Iris pigment epithelial cell (primary cell): ENCODE measurements at places on chromosomes 1 and 21.
A peak's percentile ranks its signal among the peaks of the same experiment; 100 is the strongest.

- no peak for DNase-seq
These were observed 61.7 kb downstream of the LGR6 start for GRCh38 chr1:202255343-202255742.

GRCh38 chr1:203340112-203340790 is 10.7 kb downstream of the FMOD start:
- DNase-seq, result peak; percentile 80

DNA sequence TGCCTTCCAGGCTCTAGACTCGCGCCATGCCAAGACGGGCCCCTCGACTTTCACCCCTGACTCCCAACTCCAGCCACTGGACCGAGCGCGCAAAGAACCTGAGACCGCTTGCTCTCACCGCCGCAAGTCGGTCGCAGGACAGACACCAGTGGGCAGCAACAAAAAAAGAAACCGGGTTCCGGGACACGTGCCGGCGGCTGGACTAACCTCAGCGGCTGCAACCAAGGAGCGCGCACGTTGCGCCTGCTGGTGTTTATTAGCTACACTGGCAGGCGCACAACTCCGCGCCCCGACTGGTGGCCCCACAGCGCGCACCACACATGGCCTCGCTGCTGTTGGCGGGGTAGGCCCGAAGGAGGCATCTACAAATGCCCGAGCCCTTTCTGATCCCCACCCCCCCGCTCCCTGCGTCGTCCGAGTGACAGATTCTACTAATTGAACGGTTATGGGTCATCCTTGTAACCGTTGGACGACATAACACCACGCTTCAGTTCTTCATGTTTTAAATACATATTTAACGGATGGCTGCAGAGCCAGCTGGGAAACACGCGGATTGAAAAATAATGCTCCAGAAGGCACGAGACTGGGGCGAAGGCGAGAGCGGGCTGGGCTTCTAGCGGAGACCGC is 2.0 kb upstream of the OLIG2 start:
- DNase-seq, result no peak

DNA sequence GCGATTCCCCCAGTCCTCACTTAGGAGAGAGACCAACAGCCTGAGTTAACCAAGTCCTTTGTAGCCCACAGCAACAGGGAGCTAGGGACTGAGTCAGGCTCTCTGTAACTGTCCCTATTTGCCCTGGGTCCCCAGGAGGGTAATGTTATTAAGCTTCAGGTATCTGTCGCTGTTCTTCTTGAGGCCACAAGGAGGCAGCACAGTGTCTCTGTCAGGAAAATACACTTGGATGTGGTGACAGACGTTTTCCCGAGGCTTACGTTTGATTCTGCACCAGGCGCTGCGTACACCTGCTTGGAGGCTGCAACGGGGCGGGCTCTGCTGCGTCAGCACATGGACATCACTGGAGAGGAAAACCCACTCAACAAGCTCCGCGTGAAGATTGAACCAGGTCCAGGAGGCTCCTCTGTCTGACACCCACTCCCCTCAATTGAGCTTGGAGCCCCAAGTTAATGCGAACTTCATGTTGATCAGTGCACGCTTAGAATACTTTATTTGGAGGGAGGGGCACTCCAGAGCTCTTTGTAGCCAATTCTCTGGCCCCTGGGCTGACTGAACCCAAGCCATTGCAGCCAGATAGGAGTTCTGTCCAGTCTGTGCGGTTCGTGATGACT is 10.7 kb upstream of the ELF3 start:
- DNase-seq, result peak; percentile 48

DNA sequence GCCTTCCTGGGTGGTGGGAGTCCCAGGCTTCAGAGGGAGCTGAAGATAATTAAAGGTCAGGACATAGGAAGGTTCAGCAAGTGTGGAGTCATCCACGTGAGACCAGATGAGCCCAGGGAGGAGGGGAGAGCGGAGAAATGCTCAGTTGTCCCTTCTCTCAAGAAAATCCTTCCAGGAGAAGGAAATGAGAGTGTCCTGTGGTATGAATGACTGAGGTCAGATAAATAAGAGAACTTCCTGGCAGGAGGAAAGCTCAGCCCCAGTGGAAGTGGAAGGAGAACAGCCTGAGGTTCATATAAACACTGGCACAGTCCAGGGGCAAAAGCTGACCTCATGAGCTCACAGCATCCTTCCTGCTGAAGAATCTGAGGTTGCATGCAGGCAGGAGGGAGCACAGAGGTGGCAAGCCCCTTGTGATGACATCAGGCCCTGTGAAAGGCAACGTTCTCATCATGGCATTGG is 97.6 kb downstream of the NAV1 start:
- peak; percentile 89 for DNase-seq

- DNase-seq, result peak; percentile 8
These were observed 11.4 kb downstream of the FLG2 start for GRCh38 chr1:152348447-152348846.

- no peak for DNase-seq
These were observed 140.2 kb downstream of the MIS18A start for GRCh38 chr21:32138658-32139057.

DNA sequence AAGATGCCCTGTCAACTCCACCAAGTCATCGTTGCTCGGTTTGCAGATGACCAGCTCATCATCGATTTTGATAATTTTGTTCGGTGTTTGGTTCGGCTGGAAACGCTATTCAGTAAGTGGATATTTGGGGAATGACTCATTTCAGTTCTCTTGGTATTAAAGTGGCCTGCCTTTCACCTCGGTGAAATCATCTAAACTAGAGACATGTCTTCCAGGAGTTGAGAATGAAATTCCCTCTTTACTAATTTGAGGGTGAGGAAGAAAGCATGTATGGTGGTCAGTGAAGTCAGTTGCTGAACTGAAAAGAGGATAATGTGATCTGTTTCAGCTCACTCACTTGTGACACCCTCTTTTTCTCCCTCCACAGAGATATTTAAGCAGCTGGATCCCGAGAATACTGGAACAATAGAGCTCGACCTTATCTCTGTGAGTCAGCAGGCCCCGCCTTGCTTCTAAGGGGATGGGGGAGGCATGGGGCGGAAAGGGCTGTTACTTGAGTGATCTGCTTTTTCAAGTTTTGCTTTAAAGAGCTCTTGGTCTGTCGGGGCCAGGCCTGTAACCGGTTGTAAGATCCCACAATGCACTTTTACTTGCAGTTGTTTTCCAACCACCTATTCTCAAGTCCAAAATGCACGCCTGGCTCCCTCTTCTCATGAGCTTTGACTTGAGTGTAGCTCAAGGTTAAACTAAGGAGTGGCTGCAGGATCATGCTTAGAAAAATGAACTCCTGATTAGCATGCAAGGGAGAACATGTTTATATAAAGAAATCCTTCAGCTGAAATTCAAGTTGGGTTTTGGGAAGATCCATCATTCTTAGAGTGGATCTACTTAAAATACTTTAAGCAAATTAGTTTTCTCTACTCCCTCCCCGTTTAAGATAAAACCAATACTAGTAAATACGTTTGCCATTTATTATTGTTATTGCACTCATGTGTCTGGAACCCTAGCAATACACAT is 59.8 kb downstream of the CAPN2 start:
- DNase-seq, result peak; percentile 92

GRCh38 chr1:109361649-109362048 is 36.1 kb downstream of the SORT1 start:
- peak; percentile 54 for DNase-seq

DNA sequence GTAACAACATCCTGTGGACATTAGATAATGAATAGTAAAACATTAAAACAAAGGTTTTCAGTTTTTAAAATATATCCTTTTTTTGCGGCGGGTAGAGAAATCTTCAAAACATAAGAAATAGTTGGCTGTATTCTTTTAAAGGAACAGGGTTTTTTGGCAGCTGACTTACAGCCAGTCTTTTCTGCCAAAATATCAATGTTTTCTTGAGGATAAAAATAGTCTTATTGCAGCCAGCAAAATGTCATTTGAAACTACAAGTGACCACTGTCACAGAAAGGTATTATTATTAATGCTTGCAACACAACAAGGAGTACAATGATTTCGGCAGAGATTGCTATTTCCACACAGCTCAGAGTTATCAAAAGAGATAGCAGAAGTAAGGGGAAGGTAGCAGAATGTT is 21.4 kb downstream of the OLFM3 start:
- DNase-seq, result no peak

DNA sequence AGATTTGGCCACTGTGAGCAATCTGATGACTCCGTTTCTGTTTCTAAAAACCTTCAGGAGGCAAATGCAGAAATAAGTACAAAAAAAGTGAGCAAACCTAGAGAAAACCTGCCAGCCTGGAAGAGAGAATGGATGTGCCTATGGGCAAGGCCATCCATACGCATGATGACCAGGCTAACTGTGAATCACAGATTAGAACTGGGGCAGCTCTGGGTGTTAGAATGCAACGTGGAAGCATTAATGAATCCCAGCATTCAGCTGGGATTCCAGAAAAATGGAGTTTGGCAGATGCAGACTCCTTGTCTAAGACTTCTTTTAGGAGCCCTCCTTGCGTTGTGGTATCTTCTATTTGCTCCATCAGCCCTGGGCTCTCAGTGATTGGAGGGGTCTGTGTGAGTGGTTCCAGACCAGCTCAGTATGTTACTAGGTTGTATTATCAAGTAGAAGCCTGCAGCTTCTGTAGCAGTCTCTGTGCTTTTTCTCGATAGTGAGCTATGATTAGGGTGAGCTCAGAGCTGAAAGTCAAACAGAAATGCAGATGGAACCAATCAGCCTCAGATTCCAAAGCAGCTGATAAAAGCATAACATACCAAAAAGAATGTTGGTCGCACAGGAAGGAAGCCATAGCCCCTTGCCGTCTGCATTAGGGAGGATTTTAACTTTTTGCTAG is 154.0 kb downstream of the PSMG1 start:
- peak; percentile 63 for DNase-seq

DNA sequence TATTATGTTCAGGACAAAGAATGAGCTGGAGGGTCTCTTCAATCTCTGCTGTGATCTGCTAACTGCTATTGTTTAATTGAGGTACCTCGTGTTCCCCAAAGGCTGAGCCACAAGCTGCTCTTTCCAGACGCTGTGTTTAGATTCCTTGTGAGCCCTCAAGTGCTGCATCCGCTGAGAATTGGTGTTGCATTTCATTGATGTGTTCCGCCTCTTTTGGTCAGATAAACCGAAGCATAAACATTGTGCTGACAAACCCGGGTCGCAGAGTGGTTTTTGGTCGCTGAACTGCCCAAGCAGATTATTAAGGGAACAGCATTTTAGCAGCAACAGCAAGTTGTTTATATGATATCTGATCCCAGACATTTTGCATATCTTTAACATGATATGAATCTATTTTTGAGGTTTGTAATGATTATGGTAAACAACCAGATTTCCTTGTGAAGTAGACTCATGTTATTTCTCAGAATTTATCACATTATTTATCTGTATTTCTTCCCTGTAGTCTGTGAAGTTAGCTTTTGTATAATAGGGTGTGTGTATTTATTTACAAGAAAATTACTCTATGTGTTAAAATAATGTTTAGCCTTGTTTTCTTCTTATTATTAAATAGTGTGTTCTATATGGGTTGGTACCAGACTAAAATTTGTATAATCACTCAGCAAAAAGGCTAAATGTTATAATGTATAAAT is 217.2 kb upstream of the C1orf105 start:
- peak; percentile 80 for DNase-seq

DNA sequence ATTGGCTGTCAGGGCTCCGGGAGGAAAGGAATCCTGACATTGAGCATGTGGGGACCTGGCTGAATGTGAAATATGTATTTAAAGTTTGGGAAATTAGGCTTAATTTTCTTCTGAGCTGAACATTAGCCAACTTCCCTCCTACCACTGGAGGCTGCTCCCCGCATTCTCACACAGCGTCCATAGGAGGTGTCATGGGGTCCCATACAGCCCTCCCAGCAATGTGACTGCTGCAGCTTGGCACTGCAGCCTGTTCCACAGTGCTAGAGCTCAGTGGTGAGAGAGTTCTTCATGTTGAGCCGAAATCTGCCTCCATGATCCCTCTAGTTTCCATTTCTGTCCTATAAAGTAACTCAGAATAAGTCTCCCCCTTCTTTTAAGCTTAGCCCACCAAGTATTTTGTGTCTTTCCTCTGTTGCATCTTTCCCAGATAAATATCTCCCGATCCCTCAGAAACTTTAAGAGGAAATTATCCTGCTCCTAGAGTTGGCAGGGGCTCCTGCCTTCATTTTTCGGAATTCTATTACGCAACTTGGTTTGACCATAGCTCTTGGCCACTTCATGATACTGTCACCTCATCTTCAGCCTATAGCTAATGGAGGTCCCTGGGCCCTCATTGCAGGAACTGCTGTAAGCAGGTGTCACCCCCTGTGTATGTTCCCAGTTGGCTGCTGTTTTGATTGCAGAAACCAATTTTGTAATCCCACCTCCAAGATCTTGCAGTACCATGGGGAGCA is 2.0 kb downstream of the FCRL6 start:
- DNase-seq, result no peak

DNA sequence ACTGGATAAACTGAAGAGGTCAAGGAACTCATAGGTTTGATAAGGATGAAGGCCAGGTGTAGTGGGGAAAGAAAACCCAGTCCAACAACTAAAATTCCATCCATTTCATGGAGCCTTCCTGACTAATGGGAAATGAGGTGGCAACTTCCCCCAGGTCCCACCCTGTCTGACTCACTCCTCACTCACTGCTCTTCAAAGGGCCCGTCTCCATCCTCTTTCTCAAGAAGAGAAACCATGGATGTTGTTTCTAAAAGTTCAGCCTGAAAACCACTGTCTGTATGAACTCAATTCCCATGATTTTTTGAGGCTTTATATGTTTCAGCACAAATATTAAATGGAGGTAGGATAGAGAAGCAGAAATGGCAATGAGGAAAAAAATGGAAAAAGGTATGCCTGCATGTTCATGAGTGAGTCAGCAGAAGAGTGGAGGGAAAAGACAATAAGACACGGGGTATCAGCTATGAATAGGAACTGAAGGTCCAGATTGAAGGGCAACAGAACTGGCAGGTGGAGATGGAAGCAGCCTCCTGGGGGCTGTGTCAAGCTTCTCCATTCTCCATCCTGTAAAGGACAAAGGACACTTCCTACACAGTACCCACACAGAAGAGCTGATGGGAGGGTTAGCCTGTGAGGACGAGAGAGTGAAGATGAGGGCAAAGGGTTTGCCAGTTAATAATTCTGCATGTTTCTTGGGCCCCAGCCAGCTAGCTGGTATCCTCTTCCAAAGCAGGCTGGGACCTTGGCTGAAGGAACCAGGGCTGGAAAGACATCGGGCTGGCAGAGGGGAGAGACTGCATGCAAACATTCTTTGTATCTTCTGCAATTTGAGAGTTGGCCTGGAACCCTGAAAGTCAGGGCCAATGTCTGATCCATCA is 5.5 kb upstream of the ELOVL1 start:
- peak; percentile 82 for DNase-seq

- DNase-seq, result no peak
These were observed 43.2 kb downstream of the PRRX1 start for GRCh38 chr1:170707117-170707516.

GRCh38 chr1:21299780-21300395 is 9.6 kb upstream of the ECE1 start:
- DNase-seq, result no peak

- no peak for DNase-seq
These were observed 36.1 kb upstream of the CHIT1 start for GRCh38 chr1:203265541-203265940.

- DNase-seq, result no peak
These were observed 102.8 kb downstream of the ETS2 start for GRCh38 chr21:38908537-38908936.

GRCh38 chr21:31624961-31625491 is 34.5 kb upstream of the SOD1 start:
- no peak for DNase-seq

GRCh38 chr1:161884475-161884874 is 118.4 kb downstream of the ATF6 start:
- DNase-seq, result peak; percentile 15

GRCh38 chr1:77834771-77835334 is 53.6 kb upstream of the NEXN start:
- DNase-seq, result peak; percentile 75
